ENCODE measurements at places on chromosomes 7 and 10.

DNA sequence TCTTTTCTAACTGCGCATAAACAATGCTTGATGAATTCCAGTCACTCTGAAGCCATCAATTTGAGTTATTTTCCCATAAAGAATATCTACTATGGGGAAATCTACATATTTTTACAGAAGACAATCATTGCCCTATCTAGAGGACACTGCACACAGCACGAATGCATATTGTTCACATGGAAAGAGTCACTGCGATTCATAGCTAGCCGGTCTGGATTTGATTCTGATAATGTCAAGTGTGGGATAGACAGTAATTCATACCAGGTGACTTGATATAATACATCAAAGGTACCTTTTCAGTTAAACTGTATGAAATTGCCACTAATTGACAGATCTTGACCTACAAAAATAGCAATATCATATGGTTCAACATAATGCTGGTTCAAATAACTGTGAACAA, 255.7 kb downstream of the THSD7A start:
- no peak for DNase-seq

GRCh38 chr7:2049111-2049781, 183.5 kb downstream of the MAD1L1 start:
- no peak for DNase-seq

DNA sequence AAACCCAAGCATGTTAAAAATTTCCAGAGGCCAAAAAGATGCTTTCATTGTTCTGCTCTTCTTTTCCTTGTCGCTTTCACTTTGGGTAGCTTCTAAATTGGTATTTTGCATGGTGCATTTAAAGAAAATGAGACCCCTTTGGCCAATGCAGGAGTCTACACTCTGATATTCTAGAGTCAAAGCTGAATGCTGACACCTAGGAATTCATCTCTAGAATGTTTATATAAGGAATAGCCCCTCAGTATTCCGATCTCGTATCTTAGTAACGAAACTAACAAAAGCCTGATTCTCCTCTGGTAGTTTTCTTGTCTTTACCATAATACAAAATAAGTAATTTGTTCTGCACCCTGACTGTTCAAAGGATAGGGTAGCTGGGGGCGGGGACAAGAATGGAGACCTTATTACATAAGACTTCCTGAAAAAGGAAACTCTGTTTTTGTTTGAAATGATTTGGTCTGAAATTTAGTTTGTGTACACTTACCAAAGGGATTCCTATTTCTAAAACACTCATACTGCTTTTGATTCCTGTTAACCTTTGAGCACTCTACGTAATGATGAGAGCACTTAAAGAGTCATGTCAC, 17.1 kb downstream of the IKZF1 start:
- no peak for DNase-seq

GRCh38 chr10:51656503-51656902, 42.9 kb downstream of the CSTF2T start:
- DNase-seq: no peak

DNA sequence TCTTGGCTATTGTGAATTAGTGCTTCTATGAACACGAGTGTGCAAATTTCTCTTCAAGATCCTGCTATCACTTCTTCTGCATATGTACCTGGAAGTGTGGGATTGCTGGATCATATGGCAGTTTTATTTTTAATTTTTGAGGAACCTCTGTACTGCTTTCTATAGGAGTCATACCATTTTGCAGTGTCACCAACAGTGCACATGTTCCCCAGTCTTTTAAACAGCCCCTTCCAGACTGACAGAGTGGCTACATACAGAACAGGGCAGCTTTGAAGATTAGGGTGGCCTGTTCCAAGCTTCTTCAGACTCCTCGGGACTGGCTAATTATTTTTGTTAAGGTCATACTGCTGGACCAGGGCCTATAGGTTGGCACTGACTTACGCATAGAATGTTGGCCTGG, 82.9 kb downstream of the AUTS2 start:
- no peak for DNase-seq

DNA sequence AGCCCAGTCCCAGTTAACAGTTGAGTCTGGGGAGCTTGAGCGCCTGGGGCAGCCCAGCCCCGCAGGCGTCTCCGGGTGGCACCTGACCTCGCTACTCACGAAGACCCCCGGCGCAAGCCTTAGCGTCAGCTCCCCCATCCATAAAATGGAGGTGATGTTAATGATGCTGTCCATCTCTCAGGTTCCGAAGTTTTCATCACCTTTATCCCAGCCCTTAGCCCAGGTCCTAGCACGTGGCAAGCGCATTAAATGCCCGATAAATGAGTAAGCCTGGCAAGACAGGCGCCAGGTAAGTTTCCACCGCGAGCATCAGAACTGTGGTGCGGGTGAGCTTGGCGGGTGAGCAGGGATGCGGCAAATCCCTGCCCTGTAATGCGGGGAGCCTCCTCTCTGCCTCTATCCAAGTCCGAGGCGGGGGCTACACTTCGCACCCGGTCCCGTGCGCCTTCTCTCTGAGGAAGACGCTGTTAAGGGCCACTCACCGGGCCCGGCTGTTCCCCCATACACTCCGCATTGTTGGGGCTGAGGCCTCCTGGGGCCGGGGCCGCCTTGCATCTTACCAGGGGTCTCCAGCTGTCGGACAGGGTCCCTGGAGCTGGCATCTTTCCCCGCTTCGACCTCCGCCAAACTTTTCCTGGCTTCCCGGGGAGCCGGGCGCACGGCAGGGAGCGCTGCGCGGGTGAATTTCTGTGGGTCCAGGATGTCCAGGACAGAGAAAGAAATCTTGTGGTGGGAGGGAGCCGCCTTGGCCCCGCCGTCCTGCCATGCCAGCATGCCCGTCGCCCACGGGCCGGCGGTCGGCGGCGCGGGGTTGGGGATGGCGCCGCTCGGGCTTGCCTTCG, 444 bp downstream of the NKX1-2 start:
- peak; percentile 48 for DNase-seq

DNA sequence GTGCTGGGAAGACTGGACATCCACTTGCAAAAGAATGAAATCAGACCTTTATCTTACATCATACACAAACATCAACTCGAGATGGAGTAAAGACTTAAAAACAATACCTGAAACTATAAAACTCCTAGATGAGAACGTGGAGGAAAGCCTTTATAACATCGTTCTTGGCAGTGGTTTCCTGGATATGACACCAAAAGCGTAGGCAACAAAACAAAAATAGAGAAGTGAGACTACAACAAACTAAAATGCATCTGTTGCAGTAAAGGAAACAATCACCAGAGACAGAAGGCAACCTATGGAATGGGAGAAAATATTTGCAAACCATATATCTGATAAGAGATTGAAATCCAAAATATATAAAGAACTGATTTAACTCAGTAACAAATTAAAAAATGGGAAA, 33.3 kb downstream of the CC2D2B start:
- DNase-seq: no peak

DNA sequence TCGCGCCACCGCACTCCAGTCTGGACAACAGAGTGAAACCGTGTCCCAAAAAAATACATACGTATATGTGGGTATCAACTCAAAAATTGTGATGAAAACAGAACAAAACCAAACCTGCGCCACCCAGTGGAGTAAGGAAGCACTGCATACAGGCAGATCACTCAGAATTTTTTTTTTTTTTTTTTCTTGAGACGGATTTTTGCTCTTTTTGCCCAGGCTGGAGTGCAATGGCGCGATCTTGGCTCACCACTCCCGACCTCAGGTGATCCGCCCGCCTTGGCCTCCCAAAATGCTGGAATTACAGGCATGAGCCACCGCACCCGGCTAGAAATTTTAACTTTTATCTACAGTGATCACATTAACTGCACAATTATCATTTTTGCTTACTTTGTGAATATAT, 9.1 kb upstream of the TMEM236 start:
- DNase-seq: peak; percentile 52

DNA sequence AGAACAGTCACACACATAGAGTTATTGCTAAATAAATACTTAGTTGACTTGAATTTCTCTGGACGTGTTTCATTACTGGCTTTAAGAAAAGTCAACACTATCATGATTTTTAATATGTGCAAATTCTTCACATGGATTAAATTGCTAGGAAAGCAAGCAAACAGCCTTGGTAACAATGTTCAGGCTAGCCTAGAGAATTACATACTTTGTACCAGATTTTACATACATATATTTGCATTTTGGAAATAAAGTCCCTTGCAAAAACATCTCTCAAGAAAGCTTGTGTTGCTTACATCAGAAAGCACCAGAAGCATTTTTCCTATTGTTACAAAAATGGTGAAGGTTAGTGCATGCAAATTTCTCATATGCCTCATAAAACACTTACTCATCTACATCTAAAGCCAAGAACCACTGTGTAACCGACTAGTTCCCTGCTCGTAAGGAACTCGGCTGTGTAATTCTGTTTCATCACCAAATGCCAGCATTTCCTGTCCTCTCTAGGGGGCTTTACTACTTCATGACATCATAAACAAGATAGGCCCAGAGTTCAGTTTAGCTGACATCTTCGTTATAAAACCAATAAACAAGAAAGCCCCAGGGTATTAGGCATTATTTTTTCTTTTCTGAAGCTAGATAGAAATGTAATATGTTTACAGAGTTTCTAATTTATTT, 87.8 kb downstream of the CFAP58 start:
- DNase-seq: no peak

DNA sequence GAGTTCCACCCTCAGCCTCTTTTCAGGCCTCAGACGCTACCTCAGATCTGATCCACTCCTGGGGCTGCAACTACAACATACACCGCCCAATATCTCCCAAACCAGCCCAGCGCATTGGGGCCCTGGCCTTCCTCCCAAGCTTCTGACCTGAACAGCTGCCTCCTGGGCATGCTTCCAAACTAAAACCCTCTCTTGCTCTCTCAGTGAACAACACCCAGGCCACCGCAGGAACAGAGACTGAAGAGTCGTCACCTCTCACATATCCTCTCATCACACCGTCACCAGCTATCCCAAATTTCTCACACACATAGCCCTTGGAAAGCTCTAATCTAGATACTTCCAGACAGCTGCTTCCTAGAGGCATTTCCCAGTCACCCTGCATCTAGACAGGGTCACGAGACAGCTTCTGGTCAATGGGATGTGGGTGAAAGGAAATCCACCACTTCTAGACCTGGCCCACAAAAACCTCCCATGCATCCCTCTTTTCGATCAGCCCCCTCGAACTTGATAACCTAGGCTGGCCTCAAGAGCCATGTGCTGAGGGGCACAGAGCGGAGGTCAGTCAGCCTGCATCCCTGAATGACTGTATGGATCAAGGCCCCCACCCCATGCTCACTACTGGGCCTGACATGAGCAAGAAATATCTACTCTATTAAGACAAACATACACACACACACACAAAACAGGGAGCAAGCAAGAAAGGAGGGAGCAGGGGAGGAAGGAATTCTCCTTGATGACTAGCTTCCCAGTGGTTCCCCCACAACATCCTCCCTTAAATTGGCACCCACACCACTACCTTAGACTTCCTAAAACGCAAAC, 1.8 kb downstream of the PARP12 start:
- no peak for DNase-seq

All from neural progenitor cell (in vitro differentiated cells).